ENCODE measurements at places on chromosomes 4 and X. TPM values are rescaled to one million over a fixed set of nuclear protein-coding genes. Genes with fewer than 3 reads are reported as not detected.

DNA sequence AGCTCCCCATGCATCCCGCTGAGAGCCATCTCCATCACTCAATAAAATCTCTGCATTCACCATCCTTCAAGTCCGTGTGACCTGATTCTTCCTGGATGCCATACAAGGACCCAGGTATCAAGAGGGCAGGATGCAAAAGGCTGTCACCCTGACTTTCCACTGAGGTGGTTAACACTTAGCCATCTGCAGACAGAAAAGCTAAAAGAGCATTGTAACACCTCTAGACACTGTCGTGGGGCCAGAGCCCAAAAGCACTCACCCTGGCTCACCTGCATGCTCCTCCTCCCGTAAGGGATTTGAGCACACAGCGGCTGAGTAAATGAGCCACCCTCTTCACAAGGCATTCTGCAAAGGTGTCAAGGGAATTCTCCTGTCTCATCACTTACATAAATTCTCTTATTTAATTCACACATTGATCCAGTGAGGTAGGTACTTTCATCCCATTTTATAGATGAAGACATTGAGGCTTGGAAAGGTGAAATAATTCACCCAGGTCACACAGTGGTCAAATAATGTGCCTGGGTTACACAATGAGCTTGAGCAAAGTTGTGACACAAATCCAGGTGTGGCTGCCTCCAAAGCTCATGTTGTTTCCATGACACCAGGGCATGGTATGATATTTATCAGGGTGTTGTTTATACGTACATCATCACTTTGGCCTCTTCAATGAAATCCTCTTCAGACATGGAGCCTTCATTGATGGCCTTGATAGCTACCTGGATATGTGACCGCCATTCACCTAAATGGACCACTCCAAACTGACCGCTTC, 48.0 kb downstream of the TXK start:
- no peak for DNase-seq

- DNase-seq: no peak
Observed at GRCh38 chr4:104615926-104616325, 121.2 kb upstream of the CXXC4 start.

- no peak for DNase-seq
Observed at GRCh38 chrX:57134702-57135101, 2.5 kb downstream of the SPIN2A start.

KDR gene
- 49.7 TPM for polyA plus RNA-seq

TCEAL7 gene
- 253 TPM for polyA plus RNA-seq

MAP7D2 gene
- 0.45 TPM for polyA plus RNA-seq

DNA sequence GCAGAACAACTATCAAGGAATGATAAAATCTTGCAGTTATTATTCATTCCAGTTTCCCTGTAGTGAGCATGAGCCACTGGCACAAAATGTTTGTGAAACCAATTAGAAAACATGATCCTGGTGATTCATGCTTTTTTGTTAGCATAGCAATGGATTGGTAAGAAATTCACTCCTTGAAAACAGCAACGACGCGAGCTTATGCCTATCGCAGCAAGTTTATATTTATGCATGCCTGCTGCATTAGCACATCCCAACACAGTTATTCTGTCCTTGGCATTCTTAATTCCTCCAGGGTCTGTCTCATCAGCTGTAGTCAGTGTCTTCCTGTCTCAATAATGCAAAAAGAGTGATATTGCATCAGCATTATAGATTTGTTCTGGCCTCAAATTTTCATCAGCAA, 975.9 kb downstream of the STIM2 start:
- DNase-seq: no peak
